GM12878 (cell line): ENCODE measurements at places on chromosomes 13 and 19. TPM values are rescaled to one million over a fixed set of nuclear protein-coding genes. Genes with fewer than 3 reads are reported as not detected.

The SPRED3 gene
- total RNA-seq, result 1.2 and 1.5 TPM in 2 replicates

GRCh38 chr19:1826557-1827521 is 14.8 kb upstream of the ATP8B3 start:
- no peak for DNase-seq

- no peak for DNase-seq
These were observed 14.9 kb upstream of the C2CD4C start for GRCh38 chr19:423691-424466.

The TMC4 gene
- total RNA-seq, result 0.27 and 0.33 TPM in 2 replicates
